Myocyte (in vitro differentiated cells): ENCODE measurements at places on chromosomes 2 and 18. TPM values are rescaled to one million over a fixed set of nuclear protein-coding genes. Genes with fewer than 3 reads are reported as not detected.

GRCh38 chr2:165777522-165778186 lies 16.4 kb downstream of the GALNT3 start:
- DNase-seq = no peak

POMC gene
- total RNA-seq = not detected in 2 replicates

DLGAP1 gene
- total RNA-seq = 0.75 and 1.4 TPM in 2 replicates

- no peak for DNase-seq
Observed at GRCh38 chr18:21386523-21387240, 144.7 kb downstream of the GREB1L start.

DNA sequence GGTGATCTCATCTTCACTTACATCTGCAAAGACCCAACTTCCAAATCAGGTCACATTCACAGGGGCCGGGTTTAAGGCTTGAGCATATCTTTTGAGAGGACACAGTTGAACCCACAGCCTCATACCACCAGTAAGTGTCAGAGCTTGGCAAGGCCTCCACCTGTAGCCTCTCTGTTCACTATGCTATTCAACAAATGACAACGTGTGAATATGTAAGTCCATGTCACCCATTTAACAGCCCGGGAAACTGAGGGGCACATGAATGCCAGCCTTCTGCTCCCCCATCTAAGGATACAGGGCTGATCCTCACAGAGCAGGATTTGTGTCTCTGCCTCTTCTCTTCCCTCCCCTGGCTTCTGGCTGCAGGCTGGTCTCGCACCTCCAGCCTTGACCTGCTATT lies 3.5 kb upstream of the KCNF1 start:
- DNase-seq = no peak

DNA sequence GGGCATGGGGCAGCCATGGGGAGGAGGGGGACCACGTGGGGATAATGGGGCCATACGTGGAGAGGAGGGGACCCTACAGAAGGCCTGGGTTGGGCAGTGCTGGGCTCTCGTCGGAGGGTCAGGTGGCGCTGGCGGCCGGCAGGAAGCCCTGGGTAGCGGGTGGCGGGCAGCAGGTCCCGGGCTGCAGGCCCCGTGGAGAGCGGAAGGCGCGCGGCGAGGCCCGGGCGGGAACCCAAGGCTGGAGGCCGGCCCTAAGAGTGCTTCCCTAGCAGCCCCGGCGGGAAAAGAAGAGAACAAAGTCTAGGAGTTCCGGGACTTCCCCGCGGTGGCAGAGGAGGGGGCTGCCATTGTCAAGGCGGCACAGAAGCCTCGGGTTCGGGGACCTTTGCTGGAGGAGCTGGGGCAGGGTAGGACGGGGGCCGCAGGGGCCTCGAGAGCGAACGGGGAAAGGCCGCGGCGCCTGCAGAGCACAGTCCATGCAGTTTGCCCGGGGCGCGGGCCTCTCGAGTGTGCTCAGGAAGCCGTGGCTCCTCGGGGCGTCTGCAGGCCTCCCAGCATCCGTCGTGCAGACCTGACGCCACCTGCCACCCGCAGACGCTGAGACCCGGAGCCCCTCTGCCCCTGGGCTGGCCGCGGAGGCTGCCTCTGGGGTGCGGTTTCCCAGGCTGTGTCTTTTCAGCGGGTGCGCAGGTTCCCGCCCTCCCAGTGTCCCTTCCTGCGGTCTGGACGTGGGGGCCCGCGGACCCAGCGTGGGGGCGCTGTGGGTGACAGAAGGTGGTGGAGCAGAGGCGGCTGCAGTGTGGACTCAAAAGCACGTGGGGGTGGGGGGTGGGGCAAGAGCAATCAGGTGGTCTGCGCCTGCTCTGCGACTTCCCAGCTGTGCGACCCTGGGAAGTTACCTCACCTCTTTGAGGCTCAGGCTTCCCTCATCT lies 19.4 kb upstream of the NCL start:
- no peak for DNase-seq

DNA sequence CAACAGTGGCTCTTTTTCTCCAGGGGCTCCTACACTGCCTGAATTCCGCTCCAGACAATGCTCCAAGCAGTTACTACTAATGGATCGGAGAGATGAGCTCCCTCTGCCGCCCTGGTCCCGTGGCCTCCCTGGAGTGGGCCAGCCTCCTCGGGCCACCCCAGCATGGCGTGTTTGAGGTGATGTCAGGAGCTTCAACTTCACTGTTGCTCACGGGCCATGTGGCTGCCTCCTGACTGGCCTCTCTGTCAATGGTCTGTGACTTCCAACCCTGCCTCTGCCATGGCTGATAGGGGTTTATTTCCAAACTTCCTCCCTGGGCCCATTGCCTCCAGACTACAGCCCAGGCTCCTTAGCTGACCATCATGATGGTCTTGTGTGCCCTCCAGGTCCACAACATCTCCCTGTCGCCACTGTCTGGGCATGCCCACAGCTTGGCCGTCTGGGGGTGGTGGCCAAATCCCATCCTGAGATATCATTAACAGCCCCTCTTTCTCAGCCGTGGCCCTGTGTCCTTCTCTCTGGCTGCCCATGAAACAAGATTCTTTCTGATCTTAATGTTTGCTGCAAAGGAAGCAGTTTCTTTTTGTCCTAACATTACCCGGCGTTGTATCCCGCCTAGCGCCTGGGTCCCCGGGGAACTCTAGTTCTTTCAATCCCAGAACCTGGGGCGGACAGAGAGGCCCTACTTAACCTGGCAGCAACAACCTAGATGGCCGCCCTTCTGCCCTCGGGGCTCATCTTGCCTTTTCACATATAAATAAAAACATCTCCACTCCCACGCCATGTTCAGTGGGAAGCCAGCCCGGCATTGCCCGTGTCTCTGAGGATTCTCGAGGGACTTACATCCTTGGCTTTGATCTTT lies 38.1 kb downstream of the ATOH8 start:
- DNase-seq = no peak

- no peak for DNase-seq
Observed at GRCh38 chr2:222381566-222381965, 42.8 kb upstream of the SGPP2 start.
